ENCODE measurements at places on chromosomes 7 and 10. TPM values are rescaled to one million over a fixed set of nuclear protein-coding genes. Genes with fewer than 3 reads are reported as not detected.

Gene AKR1C4
- not detected for polyA plus RNA-seq

Gene KIAA1549
- polyA plus RNA-seq: not detected

Gene SOSTDC1
- polyA plus RNA-seq: not detected

Gene FKBP6
- not detected for polyA plus RNA-seq

Gene BLVRA
- polyA plus RNA-seq: 6.4 TPM

Gene KAZALD1
- not detected for polyA plus RNA-seq

Gene DPP6
- not detected for polyA plus RNA-seq

Gene DNMBP
- polyA plus RNA-seq: 1.2 TPM

Gene TRIM50
- not detected for polyA plus RNA-seq

Gene RBP4
- not detected for polyA plus RNA-seq

Gene FERD3L
- polyA plus RNA-seq: not detected

Gene LMTK2
- polyA plus RNA-seq: 1.4 TPM

- H3K27me3 ChIP-seq: peaks cover 31% of the 10 kb centered on the region
- no peaks in the 10 kb centered on the region for H3K4me1 ChIP-seq
- no peak overlapping the region for H3K27ac ChIP-seq
- no peaks in the 10 kb centered on the region for H3K36me3 ChIP-seq
- DNase-seq: no peak
Observed at GRCh38 chr10:112213098-112213823, 29.7 kb upstream of the GPAM start.

GRCh38 chr10:88222881-88223280 is 359.5 kb downstream of the PTEN start:
- H3K27ac ChIP-seq: no peak overlapping the region
- DNase-seq: no peak
- H3K4me3 ChIP-seq: no peak overlapping the region
- no peaks in the 10 kb centered on the region for H3K27me3 ChIP-seq

GRCh38 chr7:47382200-47382599 is 199.7 kb downstream of the TNS3 start:
- DNase-seq: no peak
- no peaks in the 10 kb centered on the region for H3K36me3 ChIP-seq
- H3K27me3 ChIP-seq: no peaks in the 10 kb centered on the region

DNA sequence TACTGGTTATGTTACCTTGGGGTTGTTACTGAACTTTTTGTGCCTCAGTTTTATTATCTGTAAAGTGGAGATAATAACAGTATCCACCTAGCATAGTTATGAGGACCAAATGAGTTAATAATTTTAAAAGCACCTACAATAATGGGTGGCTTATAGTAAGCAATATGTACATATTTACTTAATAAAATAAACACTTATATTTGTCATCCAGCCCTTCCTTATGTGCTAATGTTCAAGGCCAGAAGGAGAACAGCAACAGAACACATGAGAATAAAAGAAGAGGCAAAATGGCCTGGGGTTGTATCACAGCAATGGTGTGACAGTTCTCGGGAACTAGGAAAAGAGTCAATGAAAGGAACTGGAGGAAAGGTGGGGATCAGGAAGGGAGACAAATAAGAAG is 255.4 kb upstream of the LRGUK start:
- peaks cover 14% of the 10 kb centered on the region for H3K4me1 ChIP-seq
- DNase-seq: no peak
- peaks cover 10% of the 10 kb centered on the region for H3K36me3 ChIP-seq
- H3K27me3 ChIP-seq: no peaks in the 10 kb centered on the region
- H3K4me3 ChIP-seq: no peak overlapping the region

DNA sequence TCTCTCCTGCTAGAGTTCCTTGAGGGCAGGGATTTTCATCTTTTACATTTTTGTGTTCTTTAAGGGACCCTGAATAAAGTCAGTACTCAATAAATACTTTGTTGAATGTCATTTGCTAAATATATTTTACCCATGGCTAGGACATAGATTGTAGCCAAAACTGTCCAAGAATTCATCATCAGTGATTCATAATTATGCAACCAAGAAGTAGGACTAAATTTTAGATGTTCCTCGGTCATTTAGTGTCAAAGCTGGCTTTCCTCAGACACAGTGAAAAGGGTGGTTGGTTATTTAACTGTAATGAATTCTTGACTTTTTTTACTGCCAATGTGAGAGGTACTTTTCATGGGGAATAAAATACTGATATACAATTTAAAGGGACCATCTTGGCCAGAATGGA is 3.3 kb downstream of the NUDT13 start:
- peaks cover 1% of the 10 kb centered on the region for H3K36me3 ChIP-seq
- no peaks in the 10 kb centered on the region for H3K27me3 ChIP-seq
- H3K4me1 ChIP-seq: peaks cover 12% of the 10 kb centered on the region

GRCh38 chr7:107041097-107041496 is 3.4 kb upstream of the PRKAR2B start:
- no peak overlapping the region for H3K27ac ChIP-seq
- no peak overlapping the region for H3K4me3 ChIP-seq
- DNase-seq: no peak

DNA sequence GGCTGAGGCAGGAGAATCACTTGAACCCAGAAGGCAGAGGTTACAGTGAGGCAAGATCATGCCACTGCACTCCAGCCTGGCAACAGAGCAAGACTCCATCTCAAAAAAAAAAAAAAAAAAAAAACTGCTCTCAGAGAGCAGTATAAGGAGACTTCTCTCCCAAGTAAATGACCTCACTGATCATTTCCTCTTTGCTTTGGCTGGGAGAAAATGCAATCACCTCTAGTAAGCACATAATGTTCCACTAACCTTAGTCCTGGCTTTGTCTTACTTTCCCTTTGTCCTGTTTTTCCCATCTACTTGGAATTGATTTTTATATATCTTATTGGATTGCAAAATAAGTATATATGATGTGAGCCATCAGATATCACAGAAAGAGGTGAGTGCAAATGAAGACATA is 2.5 kb downstream of the SLC25A13 start:
- no peak overlapping the region for H3K4me3 ChIP-seq
- no peak overlapping the region for H3K27ac ChIP-seq
- H3K27me3 ChIP-seq: no peaks in the 10 kb centered on the region
- no peaks in the 10 kb centered on the region for H3K36me3 ChIP-seq
- DNase-seq: no peak
- H3K4me1 ChIP-seq: peaks cover 20% of the 10 kb centered on the region

- no peaks in the 10 kb centered on the region for H3K27me3 ChIP-seq
- no peak for DNase-seq
- peaks cover 5% of the 10 kb centered on the region for H3K36me3 ChIP-seq
- peaks cover 19% of the 10 kb centered on the region for H3K4me1 ChIP-seq
- no peak overlapping the region for H3K27ac ChIP-seq
Observed at GRCh38 chr10:27568196-27569175, 64.4 kb downstream of the RAB18 start.

DNA sequence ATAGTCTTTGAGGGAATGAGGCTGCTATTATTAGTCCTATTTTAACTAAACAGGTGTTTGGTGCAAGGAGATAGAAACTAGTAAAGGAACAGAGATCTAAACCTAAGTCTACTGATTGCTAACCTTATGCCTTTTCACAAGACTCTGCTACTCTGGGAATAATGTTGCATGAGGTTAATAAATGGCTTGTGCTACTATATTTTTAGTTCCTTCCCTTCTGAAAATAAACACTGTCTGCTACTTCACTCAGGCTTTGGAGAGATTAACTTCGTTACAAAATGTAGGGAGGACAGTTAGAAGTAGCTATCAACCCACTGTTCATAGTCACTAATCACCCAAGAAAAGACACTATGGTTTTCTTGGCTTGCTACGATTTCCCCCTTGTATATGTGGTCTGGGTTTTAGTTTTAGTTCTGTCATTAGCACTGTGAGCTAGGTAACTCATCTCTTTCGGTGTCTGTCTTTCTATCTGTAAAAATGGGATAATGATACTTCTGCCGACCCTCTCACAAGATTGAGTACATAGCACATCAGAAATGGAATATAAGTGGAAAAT is 296.2 kb downstream of the LRRTM3 start:
- H3K27me3 ChIP-seq: peaks cover 14% of the 10 kb centered on the region
- no peak overlapping the region for H3K4me3 ChIP-seq
- H3K4me1 ChIP-seq: no peaks in the 10 kb centered on the region
- DNase-seq: no peak

- no peak for DNase-seq
- H3K27me3 ChIP-seq: peaks cover 8% of the 10 kb centered on the region
- H3K4me3 ChIP-seq: no peak overlapping the region
- no peaks in the 10 kb centered on the region for H3K4me1 ChIP-seq
Observed at GRCh38 chr10:104806801-104807200, 165.7 kb downstream of the SORCS3 start.

GRCh38 chr10:68406111-68406814 is 814 bp downstream of the RUFY2 start:
- DNase-seq: no peak
- peak overlapping the region; percentile 73 for H3K27ac ChIP-seq
- H3K4me1 ChIP-seq: peaks cover 9% of the 10 kb centered on the region
- peak overlapping the region; percentile 93 for H3K4me3 ChIP-seq
- peaks cover 3% of the 10 kb centered on the region for H3K36me3 ChIP-seq

GRCh38 chr10:86759073-86759672 is 2.8 kb downstream of the BMPR1A start:
- no peak for DNase-seq
- no peak overlapping the region for H3K4me3 ChIP-seq
- H3K4me1 ChIP-seq: peaks cover 25% of the 10 kb centered on the region
- no peaks in the 10 kb centered on the region for H3K36me3 ChIP-seq

- H3K36me3 ChIP-seq: no peaks in the 10 kb centered on the region
- no peak for DNase-seq
- H3K27ac ChIP-seq: no peak overlapping the region
- peaks cover 3% of the 10 kb centered on the region for H3K27me3 ChIP-seq
Observed at GRCh38 chr10:69668721-69669120, 38.7 kb downstream of the FAM241B start.

GRCh38 chr10:75234683-75235374 is 928 bp downstream of the COMTD1 start:
- no peaks in the 10 kb centered on the region for H3K36me3 ChIP-seq
- H3K27ac ChIP-seq: peak overlapping the region; percentile 92
- peak overlapping the region; percentile 81 for H3K4me3 ChIP-seq
- peaks cover 19% of the 10 kb centered on the region for H3K4me1 ChIP-seq
- no peak for DNase-seq

DNA sequence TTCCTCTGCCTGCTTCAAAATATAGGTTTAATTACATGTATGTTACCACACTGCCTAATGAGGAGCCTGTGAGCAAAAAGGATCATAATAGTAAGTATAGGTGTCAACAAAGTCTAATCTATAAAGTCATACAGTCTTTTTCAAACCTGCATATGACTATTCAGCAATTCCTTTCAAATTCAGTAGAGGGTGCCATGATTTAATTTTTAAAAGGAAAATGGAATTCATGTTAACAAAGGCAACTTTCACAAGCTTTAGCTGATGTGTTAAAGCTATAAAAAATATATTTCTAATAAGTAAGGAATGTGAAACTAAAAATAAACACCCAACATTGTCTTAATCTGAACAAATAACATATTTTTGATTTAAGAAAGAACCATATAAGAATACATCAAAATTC is 52.1 kb downstream of the MPP7 start:
- DNase-seq: peak; percentile 21
- peaks cover 4% of the 10 kb centered on the region for H3K4me1 ChIP-seq
- peaks cover 3% of the 10 kb centered on the region for H3K36me3 ChIP-seq
- H3K27ac ChIP-seq: no peak overlapping the region

DNA sequence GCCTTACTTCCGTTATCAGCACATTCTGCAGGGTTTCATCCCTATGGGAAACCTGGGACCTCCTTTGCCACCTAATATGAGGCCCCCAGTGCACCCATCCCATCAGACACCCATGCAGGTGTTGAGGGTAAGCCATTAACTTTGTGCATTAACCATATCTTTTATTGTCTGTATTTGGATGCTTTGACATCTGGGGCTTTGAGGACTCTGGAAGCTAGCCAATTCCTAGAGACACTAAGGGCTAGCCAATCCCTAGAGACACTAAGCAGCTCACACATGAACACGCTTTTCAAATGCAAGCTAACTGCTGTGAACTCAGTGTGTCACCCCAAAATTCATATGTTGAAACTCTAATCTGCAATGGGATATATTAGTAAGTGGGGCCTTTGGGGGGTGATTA is 272.5 kb upstream of the COBL start:
- no peaks in the 10 kb centered on the region for H3K36me3 ChIP-seq
- DNase-seq: no peak
- no peaks in the 10 kb centered on the region for H3K4me1 ChIP-seq
- H3K4me3 ChIP-seq: no peak overlapping the region
- no peaks in the 10 kb centered on the region for H3K27me3 ChIP-seq

- no peaks in the 10 kb centered on the region for H3K4me1 ChIP-seq
- peaks cover 3% of the 10 kb centered on the region for H3K27me3 ChIP-seq
- H3K27ac ChIP-seq: peak overlapping the region; percentile 38
Observed at GRCh38 chr10:79021331-79021907, 47.3 kb upstream of the ZMIZ1 start.

DNA sequence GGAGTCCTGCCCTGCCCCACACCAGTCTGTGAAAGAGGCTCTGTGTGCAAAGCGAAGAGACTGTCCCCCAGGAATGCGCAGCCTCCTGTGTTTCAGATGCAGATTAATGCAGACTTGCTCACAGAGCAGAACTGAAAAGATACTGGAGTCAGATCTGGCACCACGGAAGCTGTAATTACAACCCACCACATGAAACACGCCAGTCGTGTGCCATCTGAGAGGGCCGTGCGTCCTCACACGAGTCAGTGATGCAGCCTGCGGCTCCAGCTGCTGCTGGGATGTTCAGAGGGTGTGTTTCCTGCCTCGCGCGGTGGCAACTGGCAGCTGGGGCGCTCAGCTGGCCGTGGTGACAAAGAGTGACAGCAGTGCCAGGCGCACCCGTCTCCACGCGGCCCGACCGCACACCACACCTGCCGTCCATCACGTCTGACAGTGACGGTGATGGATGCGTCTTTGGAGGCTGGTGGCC is 50.0 kb downstream of the NKX6-2 start:
- H3K27me3 ChIP-seq: no peaks in the 10 kb centered on the region
- H3K4me3 ChIP-seq: no peak overlapping the region
- H3K4me1 ChIP-seq: no peaks in the 10 kb centered on the region
- no peaks in the 10 kb centered on the region for H3K36me3 ChIP-seq
- H3K27ac ChIP-seq: no peak overlapping the region
- no peak for DNase-seq

GRCh38 chr10:5563991-5564536 is 39.3 kb downstream of the CALML3 start:
- H3K4me1 ChIP-seq: peaks cover 3% of the 10 kb centered on the region
- no peak overlapping the region for H3K4me3 ChIP-seq
- peaks cover 9% of the 10 kb centered on the region for H3K27me3 ChIP-seq
- no peak overlapping the region for H3K27ac ChIP-seq

DNA sequence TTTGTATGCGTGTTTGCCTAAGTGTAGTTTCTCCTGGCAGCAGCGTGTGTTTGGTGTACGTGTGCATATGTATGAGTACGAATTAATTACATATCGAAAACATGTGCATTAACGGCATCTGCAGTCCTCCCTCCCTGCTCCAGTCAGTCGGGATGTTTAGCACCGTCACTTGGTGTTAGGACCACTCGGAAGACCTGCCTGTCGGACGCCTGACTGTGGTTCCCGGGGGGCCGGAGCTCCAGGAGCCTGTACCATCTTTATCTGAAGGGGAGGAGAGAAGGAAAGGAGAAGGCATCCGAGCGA is 1.1 kb upstream of the CNTNAP2 start:
- H3K4me1 ChIP-seq: peaks cover 10% of the 10 kb centered on the region
- no peaks in the 10 kb centered on the region for H3K36me3 ChIP-seq
- H3K27me3 ChIP-seq: peaks cover 34% of the 10 kb centered on the region
